Type B pancreatic cell (in vitro differentiated cells): ENCODE measurements at places on chromosomes 13 and 19. TPM values are rescaled to one million over a fixed set of nuclear protein-coding genes. Genes with fewer than 3 reads are reported as not detected.

CGB3 gene
- 6.1 TPM in 1 of 2 replicates, not detected in the other for total RNA-seq

DNA sequence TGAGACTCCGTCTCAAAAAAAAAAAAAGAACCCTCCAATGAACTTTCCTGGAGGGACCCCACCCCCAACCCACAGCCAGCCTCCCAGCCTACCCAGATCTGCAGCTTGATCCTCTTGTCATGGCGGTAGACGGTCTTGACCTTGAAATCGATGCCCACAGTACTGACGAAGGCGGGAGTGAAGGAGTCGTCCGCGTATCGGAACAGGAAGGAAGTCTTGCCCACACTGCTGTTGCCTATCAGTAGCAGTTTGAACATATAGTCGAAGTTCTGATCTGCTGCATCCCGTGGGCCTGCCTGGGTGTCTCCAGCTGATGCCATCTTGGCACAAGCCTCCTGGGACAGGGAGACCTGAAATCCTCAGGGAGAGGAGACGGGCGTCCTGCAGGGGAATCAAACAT lies 2.4 kb downstream of the RAB3D start:
- H3K27me3 ChIP-seq = no peaks in the 10 kb centered on the region
- H3K36me3 ChIP-seq = peaks cover 19% of the 10 kb centered on the region
- no peak for DNase-seq
- no peak overlapping the region for H3K27ac ChIP-seq
- peaks cover 5% of the 10 kb centered on the region for H3K4me1 ChIP-seq

- H3K27ac ChIP-seq = no peak overlapping the region
- H3K27me3 ChIP-seq = no peaks in the 10 kb centered on the region
- peaks cover 27% of the 10 kb centered on the region for H3K36me3 ChIP-seq
- DNase-seq = no peak
These were observed 127.0 kb downstream of the UGGT2 start for GRCh38 chr13:95926231-95926630.

DNA sequence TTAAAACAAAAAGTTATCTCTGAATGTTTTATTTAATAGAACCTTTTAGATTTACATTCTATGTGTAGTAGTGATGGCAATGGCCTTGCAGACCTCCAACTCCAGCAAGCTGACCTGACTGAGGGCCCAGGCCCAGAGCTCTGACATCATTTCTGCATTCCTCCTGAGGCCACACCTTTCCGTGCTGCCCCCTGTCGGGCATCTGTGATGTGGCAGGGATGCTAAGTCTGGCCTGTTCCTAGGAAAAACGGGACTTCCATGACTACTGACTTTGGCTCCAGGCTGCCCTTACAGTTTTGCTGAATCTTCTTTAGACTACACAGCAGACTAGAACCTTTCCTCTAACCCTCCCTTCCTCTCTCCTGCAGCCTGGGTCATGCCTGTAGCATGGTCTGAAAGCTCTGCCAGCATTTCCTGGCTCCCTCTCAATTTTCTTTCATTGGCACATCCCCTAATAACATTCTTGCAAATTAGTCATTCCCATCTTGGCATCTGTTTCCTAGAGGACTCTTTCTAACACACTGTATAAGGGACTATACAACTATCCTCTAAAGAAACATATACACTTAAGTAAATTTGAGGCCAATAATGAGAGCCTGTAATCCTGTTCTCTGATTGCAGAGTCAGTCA lies 249.1 kb downstream of the GPC5 start:
- H3K36me3 ChIP-seq = no peaks in the 10 kb centered on the region
- no peaks in the 10 kb centered on the region for H3K27me3 ChIP-seq
- no peak for DNase-seq
- no peak overlapping the region for H3K27ac ChIP-seq
- H3K4me3 ChIP-seq = no peak overlapping the region

DNA sequence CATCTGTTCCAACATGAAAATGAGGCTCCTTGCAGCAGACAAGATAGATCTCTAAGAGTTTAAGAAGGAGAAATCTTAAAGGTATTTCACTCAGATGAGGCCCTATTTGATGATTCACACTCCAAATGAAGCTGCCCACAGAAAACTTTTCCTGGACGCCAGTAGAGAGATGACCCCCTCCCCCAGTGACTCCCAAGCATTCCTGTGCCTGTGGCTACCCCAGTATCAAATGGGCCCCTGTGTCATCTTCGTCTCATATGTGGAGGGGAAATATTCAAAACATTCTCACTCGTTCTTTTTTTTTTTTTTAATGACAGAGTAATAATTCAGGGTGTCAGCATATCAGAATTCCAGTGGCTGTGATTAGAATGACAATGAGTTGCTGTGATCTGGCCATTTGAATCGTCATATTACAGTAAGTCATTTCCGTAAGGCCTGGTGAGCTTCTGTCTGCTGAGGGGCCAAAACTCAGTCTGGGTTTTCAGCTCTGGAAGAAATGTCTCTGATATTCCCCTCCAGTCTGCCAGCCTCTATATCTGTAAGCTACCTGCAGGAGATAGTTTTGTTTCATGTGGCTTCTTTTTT lies 194.7 kb downstream of the URI1 start:
- H3K36me3 ChIP-seq = no peaks in the 10 kb centered on the region
- H3K27me3 ChIP-seq = peaks cover 4% of the 10 kb centered on the region
- DNase-seq = no peak
- H3K27ac ChIP-seq = no peak overlapping the region
- peaks cover 23% of the 10 kb centered on the region for H3K4me1 ChIP-seq

DNA sequence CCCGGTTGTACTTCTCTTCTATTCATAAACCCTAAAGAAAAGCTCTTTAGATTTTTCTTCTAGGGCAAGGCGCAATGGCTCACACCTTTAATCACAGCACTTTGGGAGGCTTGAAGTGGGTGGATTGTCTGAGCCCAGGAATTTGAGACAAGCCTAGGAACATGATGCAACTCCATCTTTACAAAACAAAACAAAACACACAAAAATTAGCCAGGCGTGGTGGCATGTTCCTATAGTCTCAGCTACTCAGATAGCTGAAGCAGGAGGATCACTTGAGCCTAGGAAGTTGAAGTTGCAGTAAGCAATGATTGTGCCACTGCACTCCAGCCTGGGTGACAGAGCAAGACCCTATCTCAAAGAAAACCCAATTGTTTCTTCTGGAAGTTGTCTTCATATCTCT lies 240.3 kb downstream of the SHISA2 start:
- no peaks in the 10 kb centered on the region for H3K4me1 ChIP-seq
- no peak overlapping the region for H3K4me3 ChIP-seq

DNA sequence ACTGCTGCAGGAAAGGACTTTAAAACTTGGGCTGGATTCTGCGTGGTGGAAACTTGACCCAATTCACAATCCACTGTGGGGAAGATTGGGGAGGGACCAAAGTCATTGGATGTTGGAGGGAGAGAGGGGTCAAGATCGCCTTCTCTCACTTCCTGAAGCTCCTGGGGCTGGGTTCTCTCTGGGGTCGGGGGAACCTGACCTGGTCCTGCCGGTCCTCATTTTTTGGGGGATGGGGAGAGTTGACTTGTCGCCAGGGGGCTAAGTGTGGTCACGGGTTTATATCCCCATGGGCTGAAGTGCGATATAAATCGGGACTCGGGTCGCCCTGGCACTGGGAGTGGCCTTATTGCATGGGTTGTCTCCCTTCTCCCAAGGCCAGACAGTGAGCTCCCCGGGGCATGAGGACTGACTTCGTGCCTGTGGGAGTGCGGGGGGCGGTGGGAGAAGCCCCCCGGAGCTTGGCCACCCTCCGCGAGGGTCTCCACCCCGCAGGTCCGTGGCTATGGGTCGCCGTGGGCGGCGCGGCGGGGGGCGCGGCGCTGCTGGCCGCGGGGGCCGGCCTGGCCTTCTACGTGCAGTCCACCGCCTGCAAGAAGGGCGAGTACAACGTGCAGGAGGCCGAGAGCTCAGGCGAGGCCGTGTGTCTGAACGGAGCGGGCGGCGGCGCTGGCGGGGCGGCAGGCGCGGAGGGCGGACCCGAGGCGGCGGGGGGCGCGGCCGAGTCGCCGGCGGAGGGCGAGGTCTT lies 6.3 kb downstream of the ICAM5 start:
- DNase-seq = no peak
- peaks cover 15% of the 10 kb centered on the region for H3K4me1 ChIP-seq
- peaks cover 72% of the 10 kb centered on the region for H3K27me3 ChIP-seq
- H3K36me3 ChIP-seq = no peaks in the 10 kb centered on the region

DNA sequence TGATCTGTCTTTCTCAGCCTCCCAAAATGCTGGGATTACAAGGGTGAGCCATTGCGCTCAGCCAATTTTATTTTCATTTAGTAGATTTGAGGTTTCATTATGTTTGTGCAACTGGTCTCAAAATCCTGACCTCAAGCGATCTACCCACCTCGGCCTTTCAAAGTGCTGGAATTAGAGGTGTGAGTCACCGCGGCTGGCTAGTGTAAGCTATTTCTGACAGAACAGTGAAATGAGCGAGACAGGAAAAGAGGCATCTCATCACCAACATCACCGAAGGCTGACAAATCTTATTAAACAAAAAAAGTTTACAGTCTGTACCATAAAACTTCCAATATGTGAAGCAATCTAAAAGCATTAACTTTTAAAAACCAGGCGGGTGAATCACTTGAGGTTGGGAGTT lies 12.2 kb upstream of the ZNF888 start:
- H3K36me3 ChIP-seq = peaks cover 23% of the 10 kb centered on the region
- H3K4me1 ChIP-seq = peaks cover 17% of the 10 kb centered on the region
- H3K4me3 ChIP-seq = no peak overlapping the region
- H3K27me3 ChIP-seq = no peaks in the 10 kb centered on the region
- peak overlapping the region; percentile 98 for H3K27ac ChIP-seq

GRCh38 chr13:48155848-48156247 lies 60.9 kb upstream of the MED4 start:
- no peak overlapping the region for H3K4me3 ChIP-seq
- H3K27ac ChIP-seq = no peak overlapping the region
- H3K36me3 ChIP-seq = no peaks in the 10 kb centered on the region
- peaks cover 6% of the 10 kb centered on the region for H3K4me1 ChIP-seq
- H3K27me3 ChIP-seq = no peaks in the 10 kb centered on the region

DNA sequence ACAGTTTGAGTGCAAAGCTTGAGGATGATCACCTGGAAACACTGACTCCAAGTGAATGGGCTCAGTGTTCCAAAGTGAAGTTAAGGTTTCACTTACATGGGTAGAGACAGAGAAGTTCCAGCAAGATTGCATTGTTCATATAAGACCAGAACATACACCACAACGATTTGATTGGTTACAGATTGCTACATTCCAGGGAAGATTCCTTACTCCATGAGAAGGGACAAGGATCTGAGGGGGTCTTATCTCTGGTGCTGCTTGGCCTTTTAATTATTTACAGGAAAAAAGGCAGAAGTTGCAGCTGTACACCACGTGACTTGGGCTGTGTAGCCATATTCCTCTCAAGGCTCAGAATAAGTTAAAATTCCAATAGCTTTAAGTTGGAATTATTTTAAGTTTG lies 12.3 kb downstream of the WDFY2 start:
- no peaks in the 10 kb centered on the region for H3K27me3 ChIP-seq
- DNase-seq = no peak
- peaks cover 23% of the 10 kb centered on the region for H3K4me1 ChIP-seq
- peaks cover 5% of the 10 kb centered on the region for H3K36me3 ChIP-seq
- H3K4me3 ChIP-seq = no peak overlapping the region
- H3K27ac ChIP-seq = no peak overlapping the region

GRCh38 chr19:10815969-10816644 lies 19.9 kb downstream of the TMED1 start:
- peak overlapping the region; percentile 59 for H3K27ac ChIP-seq
- no peak for DNase-seq
- no peaks in the 10 kb centered on the region for H3K27me3 ChIP-seq
- peak overlapping the region; percentile 82 for H3K4me3 ChIP-seq
- H3K36me3 ChIP-seq = peaks cover 28% of the 10 kb centered on the region

DNA sequence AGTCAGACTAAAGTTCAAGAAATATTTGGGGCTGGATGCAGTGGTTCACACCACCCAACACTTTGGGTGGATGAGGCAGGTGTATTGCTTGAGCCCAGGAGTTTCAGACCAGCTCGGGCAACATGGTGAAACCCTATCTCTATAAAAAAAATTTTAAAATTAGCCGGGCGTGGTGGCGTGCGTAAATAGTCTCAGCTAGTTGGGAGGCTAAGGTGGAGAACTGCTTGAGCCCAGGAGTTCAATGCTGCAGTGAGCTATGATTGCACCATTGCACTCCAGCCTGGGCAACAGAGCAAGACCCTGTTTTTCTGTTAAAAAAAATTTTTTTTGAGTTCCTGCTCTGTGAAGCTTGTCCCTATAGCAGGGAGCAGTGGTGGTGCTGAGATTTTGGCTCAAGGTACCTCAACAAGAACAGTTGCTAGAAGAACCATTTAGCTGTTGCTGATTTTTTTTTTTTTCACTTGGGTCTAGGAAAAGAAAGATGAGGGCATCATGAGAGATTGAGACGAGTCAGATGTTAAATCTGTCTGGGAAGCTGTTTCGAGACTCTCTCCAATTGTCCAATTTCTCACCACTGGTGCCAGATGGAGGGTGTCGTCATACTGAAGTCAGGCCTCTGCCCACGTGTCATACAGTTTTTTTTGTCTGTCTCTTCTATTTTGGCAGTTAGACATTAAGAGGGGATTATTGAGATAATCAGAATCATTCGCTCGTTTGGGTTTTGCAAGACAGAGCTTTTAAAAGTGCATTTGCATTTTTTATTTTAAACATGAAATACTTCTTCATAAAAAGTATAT lies 3.7 kb downstream of the SLC25A42 start:
- H3K36me3 ChIP-seq = no peaks in the 10 kb centered on the region
- no peak for DNase-seq
- no peak overlapping the region for H3K4me3 ChIP-seq
- H3K4me1 ChIP-seq = peaks cover 21% of the 10 kb centered on the region
- H3K27ac ChIP-seq = no peak overlapping the region

GRCh38 chr19:57410877-57411671 lies at the start of gene ZNF17:
ZNF17 (plus strand) TSS chr19:57411161; CDS start chr19:57413616, 2,455 bp downstream.
- peak within 1 kb of the TSS; percentile 66 for H3K27ac ChIP-seq
- peak within 1 kb of the TSS; percentile 93 for H3K4me3 ChIP-seq
- peaks cover 14% of the 10 kb centered on the region for H3K4me1 ChIP-seq
- H3K36me3 ChIP-seq = peaks cover 18% of the 10 kb centered on the region

DNA sequence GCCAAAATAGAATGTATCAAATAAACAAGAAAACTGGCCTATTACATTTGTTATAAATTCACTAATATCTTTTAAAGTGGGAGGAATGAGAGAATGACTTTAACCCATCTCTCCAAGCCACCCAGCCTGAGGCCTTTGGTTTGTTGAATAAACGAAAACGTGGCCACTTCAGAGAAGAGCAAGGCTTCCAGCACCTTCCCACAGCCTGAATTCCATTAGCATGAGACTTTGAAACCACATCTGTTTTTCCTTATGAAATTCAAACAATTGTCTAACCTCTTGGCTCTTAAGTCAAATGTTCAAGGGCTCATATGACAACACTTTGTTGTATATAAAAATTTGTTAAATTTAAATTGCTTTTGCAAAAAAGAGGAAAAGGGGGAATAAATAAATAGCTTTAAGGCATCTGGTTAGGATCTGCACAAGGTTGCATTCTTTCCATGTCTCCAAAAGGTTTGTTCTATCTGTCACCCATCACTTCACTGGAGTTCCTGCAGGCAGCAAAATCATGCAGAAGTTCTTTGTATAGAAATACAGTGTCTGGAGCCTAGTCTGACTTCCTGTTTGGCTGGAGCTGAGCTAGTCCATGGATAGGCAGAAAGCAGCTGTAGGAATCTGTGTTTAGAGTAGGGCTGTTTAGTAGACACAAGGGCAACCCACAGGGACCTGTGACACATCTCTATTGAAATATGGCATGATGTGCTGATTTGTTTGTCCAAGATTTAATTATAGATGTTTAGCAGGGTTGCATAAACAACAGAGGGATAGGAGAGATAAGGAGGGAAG lies 502.3 kb downstream of the KCTD12 start:
- no peak for DNase-seq
- H3K27me3 ChIP-seq = peaks cover 2% of the 10 kb centered on the region
- H3K36me3 ChIP-seq = peaks cover 3% of the 10 kb centered on the region
- peak overlapping the region; percentile 49 for H3K4me3 ChIP-seq
- H3K27ac ChIP-seq = no peak overlapping the region
- H3K4me1 ChIP-seq = peaks cover 20% of the 10 kb centered on the region

- peak overlapping the region; percentile 94 for H3K4me3 ChIP-seq
- H3K4me1 ChIP-seq = peaks cover 3% of the 10 kb centered on the region
- no peak for DNase-seq
- no peaks in the 10 kb centered on the region for H3K36me3 ChIP-seq
These were observed 681 bp downstream of the ZNF837 start for GRCh38 chr19:58380037-58380661.
